ENCODE measurements at places on chromosomes 1 and 21. TPM values are rescaled to one million over a fixed set of nuclear protein-coding genes. Genes with fewer than 3 reads are reported as not detected.

Gene TMPRSS2
- not detected for total RNA-seq

Gene CYP4Z1
- total RNA-seq = not detected

Gene CLCA1
- not detected for total RNA-seq

Gene RPS27
- total RNA-seq = 4,580 TPM

Gene SLC9C2
- not detected for total RNA-seq

Gene CACHD1
- total RNA-seq = 1.5 TPM

Gene POU3F1
- total RNA-seq = not detected

Gene CEP170
- total RNA-seq = 30.2 TPM

Gene LORICRIN
- total RNA-seq = not detected

Gene CBR3
- total RNA-seq = 15.9 TPM

Gene PDZK1
- total RNA-seq = 0.77 TPM

Gene CFAP107
- not detected for total RNA-seq

Gene UHMK1
- 23.3 TPM for total RNA-seq

Gene CELA3B
- total RNA-seq = not detected

Gene ATP1A4
- not detected for total RNA-seq

Gene TACSTD2
- not detected for total RNA-seq

Gene ADCY10
- 0.07 TPM for total RNA-seq

Gene PEAR1
- 7.8 TPM for total RNA-seq

Gene CFHR5
- not detected for total RNA-seq

Gene TMPRSS15
- total RNA-seq = not detected

Gene C4BPB
- 1.6 TPM for total RNA-seq

Gene TLCD4
- 10.6 TPM for total RNA-seq

Gene AMY2A
- not detected for total RNA-seq

Gene LCE3E
- not detected for total RNA-seq

Gene HNRNPU
- 339 TPM for total RNA-seq

Gene SHE
- total RNA-seq = 0.06 TPM

Gene ZNF648
- not detected for total RNA-seq

Gene ANGPTL3
- total RNA-seq = not detected

Gene B3GALNT2
- 17.5 TPM for total RNA-seq

Gene KIAA0040
- 0.67 TPM for total RNA-seq

Gene PAQR6
- 4.9 TPM for total RNA-seq
